ENCODE measurements at places on chromosomes 12 and 14.
A peak's percentile ranks its signal among the peaks of the same experiment; 100 is the strongest.

- no peaks in the 10 kb centered on the region for H3K36me3 ChIP-seq
- no peaks in the 10 kb centered on the region for H3K4me1 ChIP-seq
- H3K27me3 ChIP-seq = no peaks in the 10 kb centered on the region
- H3K4me3 ChIP-seq = no peak overlapping the region
Observed at GRCh38 chr14:22190411-22191191, 398.4 kb downstream of the DAD1 start.

- H3K36me3 ChIP-seq = no peaks in the 10 kb centered on the region
- no peaks in the 10 kb centered on the region for H3K27me3 ChIP-seq
- no peak for DNase-seq
- H3K4me3 ChIP-seq = no peak overlapping the region
- H3K27ac ChIP-seq = no peak overlapping the region
Observed at GRCh38 chr12:40552868-40553267, 139.4 kb upstream of the CNTN1 start.

- no peak overlapping the region for H3K4me3 ChIP-seq
- no peak for DNase-seq
- peaks cover 25% of the 10 kb centered on the region for H3K4me1 ChIP-seq
- no peaks in the 10 kb centered on the region for H3K27me3 ChIP-seq
- peak overlapping the region; percentile 40 for H3K27ac ChIP-seq
- H3K36me3 ChIP-seq = peaks cover 8% of the 10 kb centered on the region
Observed at GRCh38 chr14:65832431-65833266, 420.1 kb downstream of the FUT8 start.

- H3K36me3 ChIP-seq = peaks cover 61% of the 10 kb centered on the region
- H3K27ac ChIP-seq = peak overlapping the region; percentile 57
- H3K27me3 ChIP-seq = no peaks in the 10 kb centered on the region
- DNase-seq = no peak
- no peak overlapping the region for H3K4me3 ChIP-seq
- H3K4me1 ChIP-seq = peaks cover 43% of the 10 kb centered on the region
Observed at GRCh38 chr12:67661311-67662021, 12.9 kb downstream of the DYRK2 start.

- no peaks in the 10 kb centered on the region for H3K27me3 ChIP-seq
- peak overlapping the region; percentile 97 for H3K27ac ChIP-seq
- peaks cover 22% of the 10 kb centered on the region for H3K36me3 ChIP-seq
Observed at GRCh38 chr14:99233222-99234035, 38.6 kb downstream of the BCL11B start.

- peaks cover 15% of the 10 kb centered on the region for H3K27me3 ChIP-seq
- H3K4me3 ChIP-seq = no peak overlapping the region
- no peaks in the 10 kb centered on the region for H3K36me3 ChIP-seq
- H3K4me1 ChIP-seq = peaks cover 6% of the 10 kb centered on the region
- DNase-seq = no peak
Observed at GRCh38 chr14:71824816-71825215, 107.4 kb upstream of the RGS6 start.

DNA sequence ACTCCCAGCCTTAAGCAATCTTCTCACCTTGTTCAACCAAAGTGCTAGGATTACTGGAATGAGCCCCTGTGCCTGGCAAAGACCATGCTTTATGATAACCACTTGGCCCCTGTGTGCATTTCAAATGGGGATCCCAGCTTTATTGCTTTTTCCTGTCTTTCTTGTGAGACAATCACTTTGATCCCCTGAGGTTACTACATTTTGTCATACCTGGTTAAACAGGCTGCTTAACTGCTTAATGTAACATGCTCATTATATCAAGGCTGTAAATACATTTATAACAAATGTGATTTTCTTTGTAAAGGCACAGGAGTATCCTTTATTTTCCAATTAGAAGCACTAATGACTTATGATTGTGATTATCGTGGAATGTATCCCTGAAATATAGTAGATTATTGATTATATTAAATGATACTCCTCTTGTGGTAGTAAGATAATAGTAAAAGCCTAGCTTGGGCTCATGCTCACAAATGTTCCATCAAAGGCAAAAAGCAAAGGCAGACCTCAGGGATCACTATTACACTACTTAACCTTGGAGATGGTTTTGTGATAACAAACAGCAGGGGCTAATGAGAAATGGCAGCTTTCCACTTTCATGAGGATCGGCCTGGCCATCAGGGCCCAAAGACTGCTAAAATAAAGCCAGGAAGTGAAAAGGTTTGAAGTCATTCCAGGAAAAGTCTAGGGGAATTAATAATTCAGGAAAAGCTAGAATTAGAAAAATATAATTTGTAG is 290.8 kb upstream of the MDGA2 start:
- no peaks in the 10 kb centered on the region for H3K36me3 ChIP-seq
- H3K27ac ChIP-seq = no peak overlapping the region
- H3K27me3 ChIP-seq = no peaks in the 10 kb centered on the region
- no peak for DNase-seq
- H3K4me1 ChIP-seq = no peaks in the 10 kb centered on the region
- H3K4me3 ChIP-seq = no peak overlapping the region

DNA sequence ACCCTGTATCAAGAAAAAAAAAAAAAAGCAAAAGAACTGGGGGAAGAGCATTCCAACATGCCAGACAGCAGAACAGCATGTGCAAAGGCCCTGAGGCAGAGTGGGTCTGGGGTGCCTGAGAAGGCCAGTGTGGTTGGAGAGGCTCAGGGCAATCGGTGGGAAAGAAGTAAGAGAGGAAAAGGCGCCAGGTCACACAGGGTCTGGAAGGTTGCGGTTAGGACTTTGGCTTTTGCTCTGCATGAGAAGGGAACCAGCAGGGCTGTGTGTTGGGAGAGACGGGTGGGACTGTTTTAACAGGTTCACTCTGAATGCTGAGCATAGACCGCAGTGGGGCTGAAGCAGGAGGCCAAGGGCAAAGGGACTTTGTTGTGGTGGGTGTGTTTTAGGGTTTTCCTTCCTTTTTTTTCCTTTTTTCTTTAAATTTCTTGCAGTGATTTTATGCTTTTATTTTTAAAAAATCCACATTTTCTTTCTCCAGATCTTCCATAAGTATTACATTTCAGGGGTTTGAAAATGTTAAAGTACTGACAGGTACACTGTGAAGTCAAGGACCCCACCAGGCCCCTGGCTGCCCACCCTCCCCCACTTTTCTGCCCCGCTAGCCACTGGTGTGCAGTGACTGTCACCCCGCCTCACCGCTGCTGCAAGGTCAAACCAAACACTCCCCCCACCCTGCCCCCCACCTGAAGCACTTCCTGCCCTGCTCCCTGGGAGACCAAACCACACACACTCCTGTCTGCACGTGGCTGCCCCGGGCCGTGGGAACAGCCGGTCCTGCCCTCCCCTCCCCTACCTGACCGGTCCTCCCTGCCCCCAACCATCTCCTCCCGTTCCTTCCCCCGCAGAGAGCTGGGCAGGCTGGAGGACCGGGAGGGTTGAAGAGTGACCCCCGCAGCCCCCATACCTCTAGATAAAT is 30.0 kb downstream of the DTX1 start:
- peak overlapping the region; percentile 49 for H3K27ac ChIP-seq
- peak overlapping the region; percentile 78 for H3K4me3 ChIP-seq
- no peaks in the 10 kb centered on the region for H3K36me3 ChIP-seq

DNA sequence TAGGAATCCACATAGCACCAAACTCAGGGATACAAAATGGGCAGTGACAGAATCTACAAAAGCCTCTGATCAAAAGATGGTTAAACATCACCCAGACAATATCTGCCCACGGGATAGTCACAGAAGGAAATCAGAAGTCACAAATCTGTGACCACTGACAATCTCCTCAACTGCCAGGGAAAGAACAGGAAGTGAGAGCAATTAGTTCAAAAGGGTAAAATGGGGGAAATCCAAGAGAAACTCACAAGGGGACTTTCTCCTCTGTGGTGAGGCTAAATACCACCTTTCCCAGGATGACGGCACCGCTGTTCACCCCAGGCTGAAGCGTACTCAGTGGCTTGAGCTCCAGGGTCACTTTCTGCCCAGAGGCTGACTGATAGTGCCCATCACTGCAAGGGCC is 10.7 kb downstream of the TTC5 start:
- H3K27ac ChIP-seq = no peak overlapping the region
- no peaks in the 10 kb centered on the region for H3K27me3 ChIP-seq
- no peak for DNase-seq
- peaks cover 2% of the 10 kb centered on the region for H3K4me1 ChIP-seq
- no peak overlapping the region for H3K4me3 ChIP-seq

GRCh38 chr12:15763328-15763727 is 25.9 kb downstream of the EPS8 start:
- no peaks in the 10 kb centered on the region for H3K36me3 ChIP-seq
- H3K4me3 ChIP-seq = no peak overlapping the region
- no peak overlapping the region for H3K27ac ChIP-seq

GRCh38 chr12:111093428-111094142 is 173.2 kb upstream of the MYL2 start:
- no peaks in the 10 kb centered on the region for H3K36me3 ChIP-seq
- H3K4me3 ChIP-seq = peak overlapping the region; percentile 35
- no peak overlapping the region for H3K27ac ChIP-seq
- DNase-seq = no peak
- H3K4me1 ChIP-seq = peaks cover 15% of the 10 kb centered on the region
- peaks cover 20% of the 10 kb centered on the region for H3K27me3 ChIP-seq

DNA sequence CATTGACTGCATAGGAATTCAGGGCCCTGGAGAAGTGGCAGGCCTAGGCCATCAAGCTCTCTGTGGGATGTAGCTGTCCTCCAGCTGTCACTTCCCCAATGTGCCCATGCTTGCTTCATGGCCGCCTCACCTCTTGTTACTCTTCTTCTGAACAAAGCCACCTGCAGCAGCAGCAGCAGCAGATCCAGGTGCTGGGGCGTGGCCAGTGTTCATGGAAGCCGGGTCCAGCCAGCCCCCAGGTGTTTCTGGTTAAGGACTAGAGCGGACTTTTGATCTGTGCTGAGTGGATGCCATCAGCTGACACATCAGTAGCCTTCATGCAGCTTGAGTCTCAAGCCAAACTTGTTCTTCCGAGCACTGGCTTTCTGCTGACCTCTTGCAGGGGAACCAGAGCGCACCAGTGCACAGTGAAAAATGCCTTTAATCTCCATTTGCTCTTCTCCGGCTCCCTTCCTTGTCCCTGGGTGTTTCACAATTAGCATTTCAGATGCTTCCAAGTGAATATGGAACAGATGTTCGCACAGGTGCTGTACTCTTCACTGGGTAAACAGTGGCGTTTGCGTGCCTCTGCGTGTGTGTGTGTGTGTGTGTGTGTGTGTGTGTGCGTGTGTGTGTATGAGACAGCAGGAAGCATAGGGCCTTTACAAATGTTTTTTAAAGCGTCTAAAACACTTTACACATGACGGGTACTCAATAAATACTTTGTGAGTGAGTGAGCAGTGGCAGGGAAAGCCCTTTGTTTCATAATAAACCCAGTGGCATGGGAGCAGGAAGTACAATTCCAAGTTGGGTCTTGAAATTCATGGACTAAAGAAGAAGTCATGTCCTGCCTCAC is 20.1 kb downstream of the TPCN1 start:
- no peak overlapping the region for H3K27ac ChIP-seq
- H3K4me1 ChIP-seq = peaks cover 8% of the 10 kb centered on the region

- no peak for DNase-seq
- no peak overlapping the region for H3K4me3 ChIP-seq
- H3K36me3 ChIP-seq = peaks cover 2% of the 10 kb centered on the region
Observed at GRCh38 chr14:55339770-55340169, 68.5 kb downstream of the FBXO34 start.

GRCh38 chr14:82251494-82251893 is 717.8 kb upstream of the SEL1L start:
- H3K4me3 ChIP-seq = no peak overlapping the region
- no peaks in the 10 kb centered on the region for H3K36me3 ChIP-seq
- no peak for DNase-seq
- H3K4me1 ChIP-seq = no peaks in the 10 kb centered on the region

- H3K4me1 ChIP-seq = peaks cover 38% of the 10 kb centered on the region
- H3K27ac ChIP-seq = peak overlapping the region; percentile 97
- peak overlapping the region; percentile 76 for H3K4me3 ChIP-seq
- no peaks in the 10 kb centered on the region for H3K27me3 ChIP-seq
- peak; percentile 49 for DNase-seq
Observed at GRCh38 chr12:31896514-31897039, 62.6 kb upstream of the RESF1 start.

DNA sequence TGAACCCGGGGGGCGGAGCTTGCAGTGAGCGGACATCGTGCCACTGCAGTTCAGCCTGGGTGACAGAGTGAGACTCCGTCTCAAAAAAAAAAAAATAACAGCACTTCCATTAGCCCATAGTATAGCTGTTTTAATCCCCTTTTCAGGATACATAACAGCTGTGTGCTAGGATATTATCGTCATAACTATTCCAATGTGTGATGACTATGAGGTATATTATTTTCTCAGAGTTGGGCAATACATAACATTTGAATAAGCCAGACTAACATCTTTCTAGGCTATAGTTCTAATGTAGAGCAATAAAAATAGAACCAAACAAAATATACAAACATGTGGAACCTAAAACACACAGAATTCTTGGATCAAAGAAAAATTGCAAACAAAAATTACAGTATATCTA is 57.1 kb downstream of the MARK3 start:
- H3K27me3 ChIP-seq = no peaks in the 10 kb centered on the region
- no peak overlapping the region for H3K27ac ChIP-seq
- no peak for DNase-seq

Measured in activated naive CD8-positive, alpha-beta T cell treated with anti-CD3 and anti-CD28 coated beads, Interleukin-2, amount 10 ng/mL, durations not matched to agents 7 days and 5 days (primary cell).